Pancreas (tissue), 10 donors: ENCODE measurements at places on chromosomes 1 and 21. TPM values are rescaled to one million over a fixed set of nuclear protein-coding genes. Genes with fewer than 3 reads are reported as not detected.
A peak's percentile ranks its signal among the peaks of the same experiment; 100 is the strongest.

BMP8B gene
- 6.4 TPM for total RNA-seq

LCE3D gene
- not detected for total RNA-seq

HSD3B1 gene
- not detected for total RNA-seq

ZSCAN20 gene
- total RNA-seq = 1.8 TPM

CLSTN1 gene
- 56.9 TPM for total RNA-seq

TEX38 gene
- not detected for total RNA-seq

- DNase-seq = no peak
Measured at GRCh38 chr1:68218490-68218889, 13.8 kb downstream of the WLS start.

DNA sequence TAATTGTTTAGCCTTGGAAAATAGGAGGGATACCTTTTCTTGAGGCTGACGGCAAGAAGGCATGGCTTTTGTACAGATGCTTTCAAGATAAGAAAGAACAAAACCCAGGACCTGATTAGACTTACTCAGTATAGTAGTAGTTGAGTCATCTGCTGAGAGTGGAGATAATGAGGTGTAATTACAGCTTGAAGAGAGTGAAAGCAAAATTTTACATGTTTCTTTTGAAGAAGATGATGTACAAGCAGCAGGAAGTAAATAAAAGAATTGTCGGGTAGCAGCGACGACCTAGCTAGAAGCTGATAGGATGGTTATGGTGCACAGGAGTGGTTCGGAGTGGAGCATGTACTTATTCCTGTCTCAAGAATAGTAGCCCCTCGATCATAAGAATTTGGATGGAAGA is 6.6 kb downstream of the ANGPTL1 start:
- no peak for DNase-seq

DNA sequence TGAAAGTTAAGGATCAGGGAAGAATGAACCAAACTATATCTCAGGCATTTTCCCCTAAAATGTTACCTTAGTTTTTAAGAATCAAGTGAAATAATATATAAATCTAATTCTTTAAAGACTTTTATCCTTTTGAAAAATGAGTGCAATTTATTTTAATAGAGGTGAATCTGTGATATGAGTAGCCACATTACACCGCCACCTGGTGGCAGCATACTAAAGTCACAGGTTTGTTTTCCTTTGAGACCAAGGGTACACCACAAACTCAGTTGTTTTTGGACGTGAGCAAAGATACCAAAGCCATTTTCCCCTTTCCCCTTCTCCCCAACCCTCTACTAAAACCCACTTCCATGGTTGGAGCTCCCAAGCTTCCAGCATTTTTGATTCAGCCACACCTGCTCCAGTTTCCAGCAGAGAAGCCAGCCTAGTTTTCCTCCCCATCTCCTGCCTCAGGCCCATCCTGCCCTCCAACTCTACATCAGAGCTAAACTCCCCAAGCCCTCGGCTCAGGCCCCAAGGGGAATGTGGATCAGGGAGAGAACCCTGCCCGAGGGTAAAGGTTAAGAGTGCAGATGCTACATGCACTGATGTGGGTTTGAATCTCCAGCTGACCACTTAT is 22.9 kb upstream of the LDLRAP1 start:
- no peak for DNase-seq

- no peak for DNase-seq
Measured at GRCh38 chr1:16324456-16324890, 27.8 kb downstream of the FBXO42 start.

- DNase-seq = no peak
Measured at GRCh38 chr1:116312681-116313069, 60.4 kb upstream of the ATP1A1 start.

DNA sequence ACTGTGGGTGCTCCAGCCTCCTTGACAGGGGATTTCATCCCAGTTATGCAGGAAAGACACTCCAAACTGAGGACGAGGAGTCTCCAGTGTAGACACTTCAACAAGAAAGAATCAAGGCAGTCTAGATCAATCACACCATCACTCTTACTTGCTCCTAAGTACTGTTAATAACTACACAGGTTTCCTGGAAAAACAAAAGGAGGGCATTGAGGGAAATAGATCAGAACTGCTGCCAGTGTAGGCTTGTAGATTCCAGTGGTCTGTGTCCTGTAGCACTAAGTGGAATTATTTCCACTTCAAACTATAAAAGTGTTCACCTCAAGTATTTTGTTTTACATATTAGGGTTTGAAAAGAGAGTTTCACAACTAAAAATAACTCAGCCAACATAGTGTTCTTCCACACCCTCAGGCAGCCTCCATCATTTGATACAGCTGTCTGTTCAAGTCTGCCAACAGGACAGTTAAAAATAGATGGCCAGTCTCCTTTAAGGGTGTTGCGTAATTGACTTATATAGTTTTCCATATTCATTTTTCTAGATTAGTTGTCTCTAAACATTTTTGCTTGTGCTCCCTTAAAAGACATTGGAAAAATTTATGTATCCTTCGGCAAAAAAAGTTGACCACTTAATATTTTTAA is 32.0 kb upstream of the AGL start:
- DNase-seq = no peak

GRCh38 chr1:71778940-71779339 is 503.4 kb downstream of the NEGR1 start:
- no peak for DNase-seq

DNA sequence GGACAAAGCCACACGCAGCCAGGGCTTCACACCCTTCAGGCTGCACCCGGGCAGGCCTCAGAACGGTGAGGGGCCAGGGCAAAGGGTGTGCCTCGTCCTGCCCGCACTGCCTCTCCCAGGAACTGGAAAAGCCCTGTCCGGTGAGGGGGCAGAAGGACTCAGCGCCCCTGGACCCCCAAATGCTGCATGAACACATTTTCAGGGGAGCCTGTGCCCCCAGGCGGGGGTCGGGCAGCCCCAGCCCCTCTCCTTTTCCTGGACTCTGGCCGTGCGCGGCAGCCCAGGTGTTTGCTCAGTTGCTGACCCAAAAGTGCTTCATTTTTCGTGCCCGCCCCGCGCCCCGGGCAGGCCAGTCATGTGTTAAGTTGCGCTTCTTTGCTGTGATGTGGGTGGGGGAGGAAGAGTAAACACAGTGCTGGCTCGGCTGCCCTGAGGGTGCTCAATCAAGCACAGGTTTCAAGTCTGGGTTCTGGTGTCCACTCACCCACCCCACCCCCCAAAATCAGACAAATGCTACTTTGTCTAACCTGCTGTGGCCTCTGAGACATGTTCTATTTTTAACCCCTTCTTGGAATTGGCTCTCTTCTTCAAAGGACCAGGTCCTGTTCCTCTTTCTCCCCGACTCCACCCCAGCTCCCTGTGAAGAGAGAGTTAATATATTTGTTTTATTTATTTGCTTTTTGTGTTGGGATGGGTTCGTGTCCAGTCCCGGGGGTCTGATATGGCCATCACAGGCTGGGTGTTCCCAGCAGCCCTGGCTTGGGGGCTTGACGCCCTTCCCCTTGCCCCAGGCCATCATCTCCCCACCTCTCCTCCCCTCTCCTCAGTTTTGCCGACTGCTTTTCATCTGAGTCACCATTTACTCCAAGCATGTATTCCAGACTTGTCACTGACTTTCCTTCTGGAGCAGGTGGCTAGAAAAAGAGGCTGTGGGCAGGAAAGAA is 8.1 kb downstream of the PSRC1 start:
- DNase-seq = peak; percentile 28

DNA sequence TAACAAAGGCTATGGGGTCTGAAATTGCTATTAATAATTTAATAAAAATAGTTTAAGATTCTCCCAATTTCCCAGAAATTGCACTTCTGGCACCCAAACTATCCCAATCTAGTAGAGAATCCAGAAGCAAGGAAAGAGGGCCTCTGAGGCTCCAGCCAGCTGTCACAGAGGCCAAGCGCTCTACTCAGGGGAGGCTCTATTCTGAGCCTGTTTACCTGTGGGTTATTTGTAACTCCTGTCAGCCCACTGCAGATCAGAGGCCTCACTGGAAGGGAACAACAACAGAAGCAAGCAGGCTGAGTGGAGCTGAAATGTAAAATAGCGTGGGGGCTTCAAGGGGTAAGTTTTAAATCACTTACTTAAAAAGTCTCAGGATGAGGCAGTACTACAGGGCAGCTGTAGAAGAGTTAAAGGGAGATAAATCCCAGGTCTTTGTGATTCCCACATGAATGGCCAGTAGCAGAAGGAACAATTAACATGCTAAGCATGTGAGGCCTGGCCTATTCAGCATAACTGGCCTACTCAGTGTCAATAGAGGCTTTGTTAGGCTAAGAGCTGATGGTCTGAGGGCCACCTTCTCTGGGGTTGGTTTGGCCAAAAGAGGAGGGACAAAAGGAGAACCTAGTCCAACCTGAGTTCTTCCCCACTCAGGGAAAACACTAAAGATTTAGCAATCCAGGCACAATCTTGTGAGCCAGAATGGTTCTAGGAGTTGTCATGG is 12.8 kb downstream of the ZNF687 start:
- DNase-seq = no peak

DNA sequence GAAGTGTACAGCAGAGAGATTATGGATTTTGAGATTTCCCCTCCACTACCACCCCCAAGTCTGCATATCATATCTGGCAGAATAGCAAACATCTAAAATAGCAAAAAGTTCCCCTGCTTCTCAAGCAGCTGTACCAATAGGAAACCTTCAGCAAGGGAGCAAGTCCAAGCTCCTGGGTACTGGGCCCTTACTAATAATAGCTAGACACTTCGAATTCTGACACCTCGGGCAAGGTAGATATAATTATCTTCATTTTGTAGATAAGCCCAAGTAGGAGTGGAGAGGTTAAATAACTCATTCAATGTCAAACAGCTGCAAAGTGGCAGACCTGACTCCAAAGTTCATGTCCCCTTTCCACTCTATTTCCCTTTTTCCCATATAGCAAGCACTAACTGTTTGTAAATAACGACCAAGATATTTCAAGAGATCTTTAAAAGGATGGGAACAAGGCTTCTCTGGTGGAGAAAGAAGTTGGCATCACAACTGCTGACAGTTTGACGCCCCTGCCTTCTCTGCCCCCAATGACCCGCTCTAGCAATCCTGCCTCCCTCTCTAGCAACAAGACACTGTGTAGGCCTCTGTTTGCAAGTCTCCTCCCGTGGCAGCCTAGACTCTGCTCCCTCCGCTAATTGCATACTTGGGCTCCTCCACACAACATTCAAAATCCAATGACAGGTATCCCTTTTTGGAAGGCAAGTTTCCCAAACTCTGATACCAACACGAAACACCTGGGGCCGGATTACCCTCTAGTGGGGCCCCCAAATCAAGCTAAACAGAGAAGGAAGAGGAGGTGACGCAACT is 18.7 kb upstream of the ADAR start:
- DNase-seq = no peak

DNA sequence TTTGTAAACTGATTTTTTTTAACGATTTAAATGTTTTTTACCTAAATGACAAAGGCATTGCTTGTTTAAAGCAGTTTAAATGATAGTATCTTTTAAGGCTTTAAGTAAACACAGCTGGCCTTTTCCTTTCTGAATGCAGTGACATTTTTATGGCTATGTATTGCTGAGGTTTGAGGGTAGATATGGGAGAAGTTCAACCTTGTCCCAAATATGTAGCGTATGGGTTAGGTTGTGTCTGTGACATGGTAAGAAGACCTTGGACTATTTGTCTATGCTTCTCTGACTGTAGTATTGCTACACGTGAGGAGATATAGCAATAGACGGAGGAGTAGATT is 32.5 kb downstream of the PKNOX1 start:
- DNase-seq = no peak

DNA sequence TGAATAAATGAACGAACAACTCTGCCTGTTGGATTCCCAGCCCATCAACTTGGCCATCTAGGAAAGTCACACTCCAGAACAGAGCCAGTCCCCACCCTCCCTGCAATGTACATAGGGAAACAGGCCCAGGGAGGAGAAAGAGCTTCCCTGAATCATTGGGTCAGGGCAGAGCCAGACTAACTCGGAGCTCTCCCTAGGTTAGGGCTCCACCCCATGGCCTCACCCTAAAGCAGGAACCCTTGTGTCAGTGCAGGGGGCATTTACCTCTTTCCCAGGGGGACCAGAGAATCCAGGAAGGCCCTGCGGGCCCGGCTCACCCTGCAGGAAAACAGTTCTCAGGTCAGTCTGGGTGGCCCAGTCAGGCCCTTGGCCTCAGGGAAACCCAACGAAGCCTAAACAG is 11.6 kb downstream of the COL9A2 start:
- no peak for DNase-seq

- no peak for DNase-seq
Measured at GRCh38 chr1:196324345-196324744, 283.9 kb downstream of the KCNT2 start.

DNA sequence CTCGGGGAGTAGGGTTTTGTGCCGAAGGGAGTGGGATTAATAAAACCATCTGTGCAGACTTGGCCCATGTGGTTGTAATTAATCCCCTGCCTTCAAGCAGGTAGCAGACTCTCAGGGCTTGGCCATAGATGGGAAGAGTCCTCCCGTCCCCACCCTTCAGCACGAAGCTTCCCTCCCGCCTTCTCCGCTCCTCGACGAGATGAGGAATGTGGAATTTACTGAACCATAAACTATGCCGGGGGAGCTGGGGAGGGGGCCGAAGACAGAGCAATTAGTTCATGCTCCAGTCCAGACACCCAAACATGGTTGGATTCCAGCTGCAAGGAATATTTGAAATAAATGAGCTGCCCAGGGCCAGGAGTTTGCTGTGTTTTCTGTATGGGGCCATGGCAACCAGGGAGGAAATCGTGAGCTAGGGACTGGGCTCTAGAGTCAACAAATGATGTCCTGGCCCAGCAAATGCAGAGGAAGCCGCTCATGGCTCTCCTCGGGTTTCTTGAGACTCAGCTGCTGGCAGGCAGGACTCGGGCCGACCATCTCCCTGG is 78.8 kb downstream of the SPSB1 start:
- DNase-seq = no peak

GRCh38 chr1:27724961-27725373 is 794 bp upstream of the FAM76A start:
- DNase-seq = peak; percentile 20

DNA sequence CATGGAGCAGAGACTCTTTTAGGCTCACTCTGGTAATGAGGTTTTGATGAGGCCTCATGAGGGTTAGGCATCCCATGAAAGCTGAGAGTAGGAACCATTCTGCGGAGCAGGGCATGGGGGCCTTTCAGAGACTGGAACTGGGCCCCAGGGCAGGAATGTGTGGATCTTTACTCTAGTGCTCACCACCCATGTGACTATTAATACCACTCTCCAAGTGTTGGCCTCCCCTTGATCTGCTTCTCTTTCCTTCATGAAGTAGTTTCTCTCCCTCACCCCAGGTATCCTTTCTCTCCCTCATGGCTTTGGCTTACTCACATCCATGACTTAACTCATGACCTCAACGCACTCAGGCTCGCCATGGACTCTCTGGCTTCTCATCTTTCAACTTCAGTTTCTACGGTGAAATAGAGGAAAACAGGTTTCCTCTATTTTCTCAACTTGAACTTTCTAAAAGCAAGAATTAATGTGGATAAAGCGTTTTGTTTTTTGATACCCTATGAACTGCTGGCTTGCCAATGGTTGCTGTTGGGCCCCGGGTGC is 50.5 kb upstream of the GADD45A start:
- no peak for DNase-seq

DNA sequence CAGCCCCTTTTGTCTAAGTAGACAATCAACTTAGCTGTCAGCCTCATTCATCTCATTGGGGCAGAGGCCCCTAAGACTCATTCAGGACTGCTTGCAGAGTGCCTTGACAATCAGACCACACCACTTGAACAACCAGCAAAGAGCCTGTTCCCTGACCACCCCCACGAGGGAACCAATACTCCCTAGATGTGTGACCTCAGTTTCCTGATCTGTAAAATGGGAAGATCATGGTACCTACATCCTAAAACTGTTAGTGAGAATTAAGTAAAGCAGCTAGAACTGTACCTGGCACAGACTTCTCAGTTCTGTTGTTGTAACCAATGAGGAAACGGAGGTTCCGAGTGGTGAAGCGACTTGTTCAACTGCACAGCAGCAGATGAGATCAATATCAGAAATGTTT is 298.5 kb downstream of the RRAGC start:
- no peak for DNase-seq

GRCh38 chr1:93842750-93843500 is 36.1 kb downstream of the DNTTIP2 start:
- no peak for DNase-seq
